ENCODE measurements at places on chromosomes 1 and 21.

GRCh38 chr21:17469727-17470126 lies 43.1 kb upstream of the CXADR start:
- no peak for DNase-seq

DNA sequence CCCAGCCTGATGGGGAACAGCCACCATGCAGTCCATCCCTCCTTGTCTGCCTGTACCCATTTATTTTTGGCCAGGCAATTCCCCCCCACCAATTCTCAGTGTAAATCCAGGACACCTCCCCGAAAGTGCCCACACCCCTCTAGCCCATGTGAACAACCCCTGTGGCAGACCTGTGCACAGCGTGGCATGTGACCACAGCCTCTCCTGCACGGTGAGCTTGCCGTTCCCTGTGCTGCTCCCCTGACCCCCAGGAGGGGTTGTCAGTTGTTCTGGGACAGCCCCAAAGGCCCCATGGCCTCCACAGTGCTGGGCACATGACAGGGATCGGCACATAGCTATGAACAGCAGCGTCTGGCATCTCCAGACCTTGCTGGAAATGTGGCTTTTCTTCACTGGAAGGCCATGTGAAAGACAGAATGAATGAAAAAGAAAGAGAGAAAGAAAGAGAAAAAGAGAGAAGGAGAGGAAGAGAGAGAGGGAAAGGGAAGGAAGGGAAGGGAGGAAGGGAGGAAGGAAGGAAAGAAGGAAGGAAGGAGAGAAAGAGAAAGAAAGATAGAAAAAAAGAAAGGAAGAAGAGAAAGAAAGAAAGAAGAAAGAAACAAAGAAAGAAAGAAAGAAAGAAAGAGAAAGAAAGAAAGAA lies 3.9 kb downstream of the CAPN9 start:
- no peak for DNase-seq

DNA sequence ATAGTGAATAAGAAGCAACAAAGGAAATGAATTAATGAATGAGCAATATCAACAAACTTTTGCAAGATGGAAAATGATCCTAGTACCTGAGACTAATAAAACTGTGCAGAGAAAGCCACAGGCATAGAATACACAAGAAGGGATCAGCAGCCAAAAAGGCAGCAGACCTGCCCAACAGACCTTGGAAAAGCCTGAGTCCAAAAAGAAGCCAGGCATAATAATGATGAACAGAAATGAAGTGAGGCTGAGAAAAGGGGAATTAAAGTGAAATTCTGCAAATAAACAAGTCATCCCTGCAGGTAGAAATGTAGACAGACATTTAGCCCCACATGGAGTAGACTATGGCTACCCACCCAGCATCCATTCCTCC lies 10.3 kb upstream of the PHTF1 start:
- DNase-seq: no peak

GRCh38 chr1:160797861-160798273 lies 1.9 kb downstream of the LY9 start:
- DNase-seq: no peak

DNA sequence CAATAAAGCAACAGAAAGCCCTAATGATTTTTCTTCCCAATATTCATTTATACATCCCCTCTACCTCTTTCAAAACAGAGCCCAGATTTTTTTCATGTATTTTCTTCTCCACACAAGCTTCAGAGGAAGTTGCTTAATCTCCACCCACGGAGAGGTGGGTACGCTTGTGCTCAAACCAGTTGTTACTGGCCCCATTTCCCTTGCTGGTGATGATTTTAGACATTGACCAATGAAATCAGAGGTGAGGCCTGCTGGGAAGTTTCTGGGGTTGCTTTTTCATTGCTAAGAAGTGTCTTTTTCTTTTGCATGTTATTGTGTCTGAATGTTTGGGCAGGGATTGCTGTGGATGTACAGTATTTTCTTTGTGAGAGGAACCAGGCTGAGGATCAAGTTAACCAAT lies 448.1 kb upstream of the B3GALT2 start:
- DNase-seq: no peak

DNA sequence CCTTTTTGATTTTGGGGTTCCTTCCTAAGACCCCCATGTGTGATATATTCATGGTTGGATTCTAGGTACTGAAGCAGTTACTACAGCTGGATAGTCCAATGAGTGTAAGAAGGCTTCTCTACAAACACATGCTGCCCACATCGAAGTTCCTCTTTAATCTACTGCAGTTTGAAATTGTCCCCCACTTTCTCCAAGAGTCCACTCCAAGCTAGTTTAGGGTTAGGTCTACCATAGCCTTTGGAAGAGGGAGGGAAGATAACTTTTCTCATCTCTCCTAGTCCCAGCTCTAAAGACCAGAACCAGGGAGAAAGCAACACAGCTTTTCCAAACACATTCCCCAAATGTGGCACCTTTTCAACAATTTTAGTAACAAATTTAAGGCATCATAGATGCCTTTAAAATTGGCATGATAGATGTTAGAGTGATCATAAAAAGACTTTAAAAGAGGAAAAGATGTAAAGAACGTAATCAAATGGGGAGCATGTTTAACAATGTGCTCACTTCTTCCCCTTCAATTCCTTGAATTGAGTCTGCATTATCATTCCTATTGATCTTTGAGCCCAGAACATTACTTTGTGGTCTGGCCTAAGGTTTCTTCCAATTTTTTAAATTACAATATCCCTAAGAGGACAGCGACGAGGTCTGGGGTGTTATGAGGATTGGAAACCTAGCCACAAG lies 1.0 kb upstream of the EXO1 start:
- DNase-seq: no peak

DNA sequence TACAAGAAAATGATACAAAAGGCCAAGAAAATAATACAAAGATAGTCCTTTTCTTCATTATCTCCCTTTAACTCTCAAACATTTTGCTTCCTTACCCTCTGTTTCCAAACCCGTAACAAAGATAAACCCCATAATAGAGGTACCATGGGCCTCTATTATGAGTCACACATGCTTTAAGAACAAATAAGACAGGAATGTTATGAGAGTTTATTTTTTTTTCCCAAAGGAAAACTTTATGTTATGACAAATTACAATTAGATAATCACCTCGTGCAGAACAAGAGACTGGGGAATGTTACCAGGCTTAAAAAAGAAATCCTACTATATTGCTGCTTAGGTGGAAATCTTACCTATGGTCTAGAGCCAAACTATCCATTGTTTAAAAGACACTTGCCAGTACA lies 272.0 kb downstream of the BRINP3 start:
- no peak for DNase-seq

DNA sequence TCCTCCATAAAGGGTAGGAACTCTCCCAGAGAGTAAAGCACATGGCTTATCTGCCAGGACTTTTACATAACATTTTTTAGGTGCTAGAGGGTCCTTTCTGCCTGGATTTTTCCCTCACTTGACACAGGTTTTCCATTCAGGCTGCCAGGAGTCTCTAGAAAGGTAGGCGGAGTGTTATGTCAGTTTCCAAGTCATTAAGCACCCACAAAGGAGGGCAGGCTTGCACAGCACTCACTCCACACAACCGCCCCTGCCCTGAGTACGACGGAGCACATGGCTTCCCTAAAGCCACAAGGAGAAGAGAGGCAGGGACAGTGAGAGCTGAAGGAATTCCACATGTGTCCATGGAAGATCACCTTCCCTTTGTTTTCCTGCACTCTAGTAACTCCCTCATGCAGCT lies 55.7 kb downstream of the CAPZB start:
- no peak for DNase-seq

DNA sequence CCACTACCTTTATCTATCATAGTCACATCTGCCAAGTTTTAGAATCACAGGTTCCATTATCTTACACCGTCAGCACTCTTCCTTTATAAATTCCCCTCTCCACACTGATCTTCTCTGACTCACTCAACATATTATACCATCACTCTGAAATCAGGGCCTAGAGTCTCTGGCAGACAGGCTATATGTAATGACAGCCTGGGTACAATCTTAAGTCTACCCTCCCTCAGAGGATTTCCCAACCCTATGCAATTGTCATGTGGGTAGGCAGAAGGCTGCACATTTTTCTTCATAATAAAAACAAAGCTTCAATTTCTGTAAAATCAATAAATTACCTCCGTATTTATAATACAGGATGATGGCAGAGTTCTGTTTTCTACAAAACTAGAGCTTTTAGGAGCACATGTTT lies 138.0 kb downstream of the RERE start:
- no peak for DNase-seq

GRCh38 chr1:184684285-184685074 lies 70.2 kb downstream of the EDEM3 start:
- no peak for DNase-seq

- no peak for DNase-seq
These were observed 1.4 kb downstream of the SH3BGRL3 start for GRCh38 chr1:26281091-26281958.

GRCh38 chr1:159908031-159908940 lies 8.3 kb upstream of the CFAP45 start:
- no peak for DNase-seq

DNA sequence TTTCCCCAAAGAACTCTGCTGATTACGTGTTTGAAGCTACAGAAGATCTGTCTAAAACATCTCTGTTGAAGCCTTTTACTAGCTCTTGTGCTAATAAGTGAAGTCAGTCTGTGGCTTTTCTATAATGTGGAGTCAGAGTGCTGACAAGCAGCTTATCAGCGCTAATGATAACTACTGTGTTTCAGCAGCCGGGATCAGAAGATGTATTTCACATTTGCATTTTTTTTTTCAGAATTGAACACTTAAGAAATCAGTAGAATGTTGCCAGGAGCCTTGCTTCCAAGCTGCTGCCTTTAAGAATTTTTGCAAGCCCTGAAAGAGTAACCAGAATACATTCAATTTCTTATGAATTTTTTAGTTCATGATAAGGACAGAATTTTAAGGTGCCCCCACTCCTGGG lies 519.4 kb upstream of the NR5A2 start:
- DNase-seq: no peak

DNA sequence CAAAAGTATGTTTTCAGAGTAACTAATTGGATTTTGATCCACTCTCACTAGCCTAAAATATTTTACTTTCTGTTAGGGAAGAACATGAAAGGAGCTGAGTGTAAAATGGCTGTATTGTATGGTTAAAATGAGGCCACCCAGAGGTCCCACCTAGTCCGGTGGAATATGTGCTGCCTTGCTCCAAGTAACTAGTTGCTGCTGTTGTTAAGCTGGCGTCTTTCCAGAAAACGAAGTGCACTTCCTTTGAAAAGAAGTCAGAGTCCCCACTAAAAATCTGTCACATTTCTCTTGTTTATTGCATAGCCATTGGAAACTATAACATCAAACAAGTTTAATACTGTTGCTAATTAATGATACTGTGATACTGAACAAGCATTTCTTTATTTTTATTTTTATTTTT lies 3.2 kb downstream of the SLC25A33 start:
- DNase-seq: no peak

GRCh38 chr1:228306275-228307217 lies 98.7 kb downstream of the OBSCN start:
- DNase-seq: no peak

DNA sequence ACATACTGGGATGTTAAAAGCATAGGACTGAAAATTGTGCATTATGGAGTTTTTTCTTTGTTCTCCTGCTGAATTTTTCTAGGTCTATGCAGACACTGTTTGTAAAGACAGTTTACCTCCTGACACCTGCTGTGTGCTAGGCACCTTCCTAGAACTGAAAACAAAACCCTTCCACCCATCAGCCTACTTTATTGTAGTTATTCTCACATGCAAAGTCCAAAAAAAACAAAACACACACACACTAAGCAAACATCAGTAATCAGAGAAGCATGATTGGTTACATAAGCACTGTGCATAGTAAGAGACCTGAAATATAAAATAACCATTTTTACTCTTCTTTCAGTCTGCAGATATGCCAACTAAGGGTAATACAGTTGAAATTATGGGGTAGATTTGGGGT lies 195.1 kb downstream of the CRB1 start:
- no peak for DNase-seq

- peak; percentile 72 for DNase-seq
These were observed 2.7 kb upstream of the SDC3 start for GRCh38 chr1:30911059-30911954.

DNA sequence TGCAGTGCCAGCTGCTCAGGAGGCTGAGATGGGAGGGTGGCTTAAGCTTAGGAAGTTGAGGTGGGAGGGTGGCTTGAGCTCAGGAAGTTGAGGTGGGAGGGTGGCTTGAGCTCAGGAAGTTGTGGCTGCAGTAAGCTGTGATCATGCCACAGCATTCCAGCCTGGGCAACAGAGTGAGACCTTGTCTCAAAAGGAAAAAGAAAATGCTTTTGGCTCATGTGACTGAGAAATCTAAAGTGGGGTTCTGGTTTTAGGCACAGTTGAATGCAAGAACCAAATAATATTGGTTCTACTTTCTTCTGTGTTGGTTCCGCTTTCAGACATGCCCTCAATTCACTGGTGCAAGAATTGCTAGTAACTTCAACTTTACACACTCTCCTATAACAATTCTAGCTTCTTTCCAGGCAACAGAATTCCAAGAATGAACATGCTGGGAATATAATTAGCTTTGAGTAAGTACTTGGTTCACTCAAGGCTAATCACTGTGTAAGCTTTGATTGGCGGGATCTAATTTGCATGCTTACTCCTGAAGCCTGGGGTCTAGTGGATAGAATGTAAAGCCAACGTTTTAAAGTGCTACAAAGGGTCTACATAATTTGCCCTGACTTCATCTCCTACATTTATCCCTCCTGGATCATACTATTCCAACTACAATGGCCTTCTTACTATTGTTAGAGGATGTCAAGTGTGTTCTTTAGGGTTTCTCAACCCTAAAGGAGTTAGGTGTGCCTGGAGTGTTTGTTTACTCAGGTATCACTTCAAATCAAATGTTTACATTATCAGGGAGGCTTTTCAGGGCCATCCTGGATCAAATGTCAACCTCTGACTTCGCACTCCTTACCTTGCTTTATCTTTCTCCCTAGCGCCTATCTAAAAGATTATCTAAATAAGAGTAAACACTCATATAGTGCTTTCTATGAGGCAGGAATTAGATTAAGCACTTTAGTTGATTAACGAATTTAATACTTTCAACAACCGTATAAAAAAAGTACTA lies 115.1 kb downstream of the SLC16A1 start:
- DNase-seq: peak; percentile 9

DNA sequence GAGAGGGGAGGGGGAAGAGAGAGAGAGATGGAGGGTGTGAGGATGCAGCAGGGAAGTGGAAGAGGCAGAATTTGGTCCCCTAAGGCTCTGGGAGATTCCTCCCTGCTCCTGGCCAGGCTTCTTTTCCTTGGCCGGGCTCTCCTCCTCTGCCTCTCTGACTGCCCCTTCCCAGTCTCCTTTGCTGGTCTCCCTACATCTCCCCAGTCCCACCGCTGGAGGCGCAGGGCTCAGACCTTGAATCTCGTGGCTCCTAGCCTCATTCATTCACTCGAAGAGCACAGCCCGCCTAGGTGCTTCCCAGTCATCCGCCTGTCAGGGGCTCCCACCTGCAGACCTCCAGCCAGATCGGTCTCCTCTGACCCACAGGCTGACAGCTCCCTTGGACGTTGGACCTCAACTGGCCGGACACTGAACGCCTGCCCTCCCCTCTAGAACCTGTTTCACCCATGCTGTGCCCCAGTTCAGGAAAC lies 76.5 kb downstream of the VWA5B1 start:
- DNase-seq: no peak

GRCh38 chr1:9691691-9692090 lies 40.2 kb downstream of the PIK3CD start:
- DNase-seq: no peak
